GM03348 (cell line): ENCODE measurements at places on chromosomes 2 and 18.

- no peak for DNase-seq
Measured at GRCh38 chr18:49612515-49613033, 50.7 kb downstream of the LIPG start.

GRCh38 chr2:55176094-55176415 is 56.0 kb downstream of the CLHC1 start:
- no peak for DNase-seq

- no peak for DNase-seq
Measured at GRCh38 chr18:74528478-74528877, 5.8 kb upstream of the CNDP1 start.

GRCh38 chr2:8036366-8036765 is 645.5 kb upstream of the ID2 start:
- no peak for DNase-seq

DNA sequence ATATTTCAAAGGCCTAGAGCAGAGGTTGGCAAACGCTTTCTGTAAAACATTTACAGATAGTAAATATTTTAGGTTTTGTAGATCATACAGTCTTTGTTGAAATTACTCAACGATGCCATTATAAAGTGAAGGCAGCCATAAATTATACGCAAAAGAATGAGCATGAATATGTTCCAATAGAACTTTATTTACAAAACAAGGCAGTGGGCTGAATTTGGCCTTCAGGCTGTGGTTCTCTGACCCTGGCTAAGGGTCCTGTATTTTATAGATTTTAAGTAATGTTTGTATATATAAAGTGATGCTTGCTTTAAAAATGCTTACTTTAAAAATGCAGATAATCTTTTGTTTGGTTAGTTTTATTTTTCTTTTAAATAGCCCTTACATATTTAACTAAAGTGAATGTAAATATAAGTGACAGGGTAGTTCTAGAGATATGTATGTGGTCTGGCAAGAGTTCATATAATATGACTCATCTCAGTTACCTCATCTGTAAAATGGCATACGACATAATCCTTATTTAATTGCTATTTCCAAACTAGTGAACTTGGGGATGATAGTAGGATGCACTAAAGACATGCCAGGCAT is 51.7 kb upstream of the ATP5MC3 start:
- no peak for DNase-seq

GRCh38 chr2:176418768-176419167 is 149.5 kb downstream of the MTX2 start:
- no peak for DNase-seq
